ENCODE measurements at places on chromosomes 5 and 9. TPM values are rescaled to one million over a fixed set of nuclear protein-coding genes. Genes with fewer than 3 reads are reported as not detected.

The C5orf34 gene
- 1.5 TPM for total RNA-seq

The FUT7 gene
- 0.24 TPM for total RNA-seq

The TERT gene
- total RNA-seq = not detected

The RMRP gene
- 18,238 TPM for total RNA-seq

The HBEGF gene
- total RNA-seq = 6.9 TPM

The MYORG gene
- 30.6 TPM for total RNA-seq

The MAMDC2 gene
- total RNA-seq = 48.1 TPM

The MYMK gene
- not detected for total RNA-seq

The HTR4 gene
- total RNA-seq = 0.32 TPM

The IL12B gene
- total RNA-seq = not detected

The MSH3 gene
- 13.0 TPM for total RNA-seq

The PCDHB4 gene
- 5.2 TPM for total RNA-seq

The SH2D3C gene
- total RNA-seq = 13.7 TPM

The CKMT2 gene
- total RNA-seq = 26.3 TPM

The LHX3 gene
- total RNA-seq = not detected

The PCSK1 gene
- total RNA-seq = 13.8 TPM

The FAM153A gene
- 3.4 TPM for total RNA-seq

The PCDHA1 gene
- total RNA-seq = not detected

The LCP2 gene
- 25.0 TPM for total RNA-seq

The KCNV2 gene
- not detected for total RNA-seq

The DMGDH gene
- total RNA-seq = 3.6 TPM

The MTAP gene
- 33.0 TPM for total RNA-seq

The CREB3 gene
- total RNA-seq = 41.7 TPM

The ENTPD2 gene
- total RNA-seq = 1.2 TPM

The IRGM gene
- total RNA-seq = not detected

The CLIC3 gene
- total RNA-seq = 3.8 TPM

The NDUFA8 gene
- 36.5 TPM for total RNA-seq

The BAAT gene
- total RNA-seq = not detected

The MEIKIN gene
- total RNA-seq = not detected

The RGS3 gene
- total RNA-seq = 71.4 TPM

The ADCY2 gene
- 15.1 TPM for total RNA-seq
